ENCODE measurements at places on chromosomes 7 and 10. TPM values are rescaled to one million over a fixed set of nuclear protein-coding genes. Genes with fewer than 3 reads are reported as not detected.
A peak's percentile ranks its signal among the peaks of the same experiment; 100 is the strongest.

DNA sequence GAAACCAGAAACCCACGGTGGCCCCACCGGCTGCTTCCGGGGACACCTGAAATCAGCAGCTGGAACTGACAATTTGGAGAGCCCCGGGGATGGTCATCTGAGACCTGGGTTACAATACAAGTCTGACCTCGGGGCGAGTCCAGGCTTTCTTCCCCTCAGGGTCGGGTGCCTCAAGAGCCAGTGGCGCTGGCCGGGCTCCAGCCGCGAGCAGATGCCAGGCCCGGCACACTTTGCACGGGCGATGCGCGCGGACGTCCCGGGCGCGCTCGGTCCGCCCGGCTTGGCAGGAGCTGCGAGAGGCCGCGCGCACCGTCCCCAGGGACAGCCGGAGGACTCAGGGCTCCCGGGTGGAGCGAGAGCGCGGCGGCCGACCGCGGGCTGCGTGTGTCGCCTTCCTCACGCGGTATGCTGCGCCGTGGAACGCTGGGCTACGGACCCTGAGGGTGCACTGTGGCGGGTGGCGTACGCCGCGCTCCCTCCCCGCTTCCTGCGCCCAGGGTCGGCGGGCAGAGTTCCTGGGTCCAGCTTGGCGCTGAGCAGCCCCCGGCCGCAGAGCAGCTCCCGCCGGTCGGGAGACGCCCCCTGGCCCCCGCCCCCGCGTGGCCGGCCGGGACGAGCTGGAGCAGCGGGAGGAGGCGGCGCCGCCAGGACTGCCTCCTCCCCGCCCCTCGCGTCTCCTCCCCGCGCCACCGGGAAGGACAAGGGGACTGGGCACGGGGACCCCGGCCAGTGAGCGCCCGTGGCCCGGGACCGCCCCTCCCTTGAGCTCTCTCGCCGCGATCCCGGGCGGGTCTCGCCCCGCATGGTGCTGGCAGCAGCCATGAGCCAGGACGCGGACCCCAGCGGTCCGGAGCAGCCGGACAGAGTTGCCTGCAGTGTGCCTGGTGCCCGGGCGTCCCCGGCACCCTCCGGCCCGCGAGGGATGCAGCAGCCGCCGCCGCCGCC is at the start of gene RBM20:
Gene RBM20 (plus strand): TSS at position 684 of the 945 bp plus-strand sequence. CDS start 119 bp downstream, at position 803.
- H3K4me3 ChIP-seq, result peak within 1 kb of the TSS; percentile 77
- no peak within 1 kb of the TSS for H3K27ac ChIP-seq
- DNase-seq, result no peak
- H3K4me1 ChIP-seq, result peaks cover 8% of the 10 kb centered on the region
- no peaks in the 10 kb centered on the region for H3K36me3 ChIP-seq

DNA sequence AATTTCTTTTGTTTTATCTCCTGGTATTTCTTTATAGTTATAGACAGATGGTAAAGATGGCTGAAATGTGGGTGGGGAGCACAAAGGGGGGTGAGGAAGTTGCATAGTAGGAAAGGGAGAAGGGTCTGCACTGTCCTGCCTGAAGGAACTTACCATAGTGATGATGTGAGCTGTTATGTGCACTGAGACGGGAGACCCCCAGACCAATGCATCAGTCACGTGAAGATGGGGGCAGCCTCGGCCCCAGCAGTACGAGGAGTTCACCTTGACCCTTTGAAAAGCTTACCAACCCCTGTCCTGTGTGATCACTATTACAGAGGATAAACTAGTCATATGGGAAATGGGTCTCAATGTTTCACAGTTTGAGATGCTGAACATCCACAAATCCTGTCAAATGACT is 316.3 kb downstream of the TNS3 start:
- H3K27me3 ChIP-seq, result no peaks in the 10 kb centered on the region
- no peaks in the 10 kb centered on the region for H3K4me1 ChIP-seq
- H3K27ac ChIP-seq, result no peak overlapping the region
- DNase-seq, result no peak
- H3K4me3 ChIP-seq, result no peak overlapping the region

- no peaks in the 10 kb centered on the region for H3K4me1 ChIP-seq
- no peaks in the 10 kb centered on the region for H3K36me3 ChIP-seq
- H3K27me3 ChIP-seq, result no peaks in the 10 kb centered on the region
- no peak overlapping the region for H3K4me3 ChIP-seq
- no peak overlapping the region for H3K27ac ChIP-seq
Observed at GRCh38 chr7:100768784-100769183, 35.4 kb downstream of the ZAN start.

- no peak for DNase-seq
- H3K4me1 ChIP-seq, result no peaks in the 10 kb centered on the region
- H3K27ac ChIP-seq, result no peak overlapping the region
- H3K27me3 ChIP-seq, result no peaks in the 10 kb centered on the region
- no peaks in the 10 kb centered on the region for H3K36me3 ChIP-seq
Observed at GRCh38 chr10:81898518-81898917, 23.5 kb downstream of the NRG3 start.

- no peak for DNase-seq
- no peaks in the 10 kb centered on the region for H3K36me3 ChIP-seq
- H3K4me3 ChIP-seq, result no peak overlapping the region
- H3K4me1 ChIP-seq, result no peaks in the 10 kb centered on the region
Observed at GRCh38 chr10:62502995-62503613, 128.9 kb downstream of the ZNF365 start.

- H3K27me3 ChIP-seq, result no peaks in the 10 kb centered on the region
- H3K4me3 ChIP-seq, result no peak overlapping the region
- DNase-seq, result no peak
- no peak overlapping the region for H3K27ac ChIP-seq
Observed at GRCh38 chr10:35140727-35141126, 14.1 kb downstream of the CREM start.

- H3K36me3 ChIP-seq, result no peaks in the 10 kb centered on the region
- H3K27me3 ChIP-seq, result no peaks in the 10 kb centered on the region
- H3K27ac ChIP-seq, result no peak overlapping the region
- no peaks in the 10 kb centered on the region for H3K4me1 ChIP-seq
Observed at GRCh38 chr10:88332503-88333247, 250.4 kb downstream of the RNLS start.

- H3K36me3 ChIP-seq, result no peaks in the 10 kb centered on the region
- no peaks in the 10 kb centered on the region for H3K27me3 ChIP-seq
- DNase-seq, result no peak
- no peaks in the 10 kb centered on the region for H3K4me1 ChIP-seq
- no peak overlapping the region for H3K27ac ChIP-seq
Observed at GRCh38 chr10:48768144-48768766, 83.6 kb downstream of the WDFY4 start.

DNA sequence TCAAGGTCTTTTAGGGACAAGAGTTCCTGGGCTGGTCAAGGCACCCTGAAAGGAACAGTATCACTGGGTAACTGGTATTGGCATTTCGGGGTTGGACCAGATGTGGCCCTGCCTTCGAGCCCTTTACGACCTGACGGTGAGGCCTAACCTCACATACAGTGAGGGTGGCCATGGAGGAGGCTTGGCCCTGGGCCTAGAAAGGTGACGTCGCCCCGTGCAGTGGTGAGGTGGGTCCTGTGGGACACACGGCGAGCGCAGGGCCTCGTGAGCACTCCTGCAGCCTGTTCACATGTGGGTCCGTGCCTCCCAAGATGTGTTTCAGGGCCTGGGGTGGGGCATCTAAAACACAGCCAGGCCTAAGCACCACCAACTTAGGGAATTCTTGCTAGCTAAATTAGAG is 36.1 kb downstream of the CRHR2 start:
- H3K4me3 ChIP-seq, result no peak overlapping the region
- no peak for DNase-seq
- H3K36me3 ChIP-seq, result no peaks in the 10 kb centered on the region
- H3K4me1 ChIP-seq, result no peaks in the 10 kb centered on the region

- H3K27me3 ChIP-seq, result no peaks in the 10 kb centered on the region
- no peak for DNase-seq
- H3K4me1 ChIP-seq, result no peaks in the 10 kb centered on the region
- no peaks in the 10 kb centered on the region for H3K36me3 ChIP-seq
Observed at GRCh38 chr7:105849122-105849855, 27.1 kb downstream of the ATXN7L1 start.

DNA sequence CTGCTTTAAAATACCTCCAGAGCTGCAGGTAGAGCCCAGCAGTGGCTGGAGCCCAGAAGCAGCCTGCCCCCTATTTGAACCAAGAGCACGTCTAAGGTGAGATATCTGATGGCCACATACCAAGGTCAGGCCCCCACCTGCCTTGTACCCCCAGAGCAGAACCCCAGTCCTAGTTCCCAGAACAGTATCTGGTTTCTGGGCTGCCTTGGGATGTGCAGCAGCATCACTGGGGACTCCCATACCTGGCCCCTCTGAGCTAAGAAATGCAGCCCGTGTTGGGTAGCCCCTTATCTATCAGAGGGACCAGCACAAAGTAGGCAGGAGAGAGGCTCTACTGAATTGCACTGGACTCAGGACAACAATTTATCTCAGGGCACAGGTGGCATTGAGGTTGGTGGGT is 8.9 kb downstream of the SFTPD start:
- H3K27ac ChIP-seq, result no peak overlapping the region
- no peak for DNase-seq
- no peaks in the 10 kb centered on the region for H3K36me3 ChIP-seq
- H3K4me3 ChIP-seq, result no peak overlapping the region

DNA sequence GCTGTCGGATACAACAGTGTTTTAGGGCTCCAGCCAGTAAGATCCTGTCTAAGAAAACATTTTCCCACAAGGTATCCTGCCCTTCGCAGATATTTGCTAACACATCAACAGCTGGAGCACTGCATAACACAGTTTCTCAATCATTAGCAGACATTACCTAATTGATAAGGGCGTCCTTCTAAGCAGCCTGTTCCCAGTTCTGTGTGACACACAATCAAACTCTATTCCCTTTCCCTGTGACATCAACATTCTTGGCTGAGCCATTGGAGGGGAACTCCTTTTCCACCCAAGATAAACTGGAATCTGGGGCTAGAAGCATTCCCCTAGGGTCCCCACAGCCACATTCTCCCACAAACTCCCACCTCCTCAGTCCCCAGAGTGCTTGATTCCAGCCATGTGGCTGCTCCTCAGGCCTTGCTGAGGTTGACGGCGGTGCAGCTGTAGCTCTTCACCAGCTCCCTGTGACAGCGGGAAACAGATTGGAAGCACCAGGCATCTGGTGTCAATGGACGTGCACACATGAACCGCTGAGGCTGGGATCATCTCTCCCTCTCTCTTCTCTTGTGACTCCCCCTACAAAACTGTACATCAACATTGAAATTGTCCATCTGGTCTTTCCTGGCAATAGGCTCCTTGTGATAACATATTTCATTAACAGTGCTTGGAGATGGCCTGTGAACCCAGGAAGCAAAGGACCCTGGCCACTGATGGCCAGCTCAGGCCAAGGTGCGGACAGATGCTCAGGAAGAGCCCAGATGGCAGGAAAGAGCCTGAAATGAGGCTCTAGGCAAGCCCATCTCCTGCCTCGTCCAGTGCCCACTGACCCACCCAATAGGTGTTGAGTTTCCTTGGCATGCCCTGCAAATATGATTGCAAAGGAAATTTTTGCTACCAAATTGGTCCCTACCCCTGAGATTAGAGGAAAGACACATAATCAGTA is 131.1 kb upstream of the TBX20 start:
- H3K27me3 ChIP-seq, result no peaks in the 10 kb centered on the region
- H3K4me1 ChIP-seq, result no peaks in the 10 kb centered on the region
- no peak for DNase-seq
- H3K27ac ChIP-seq, result no peak overlapping the region
- no peak overlapping the region for H3K4me3 ChIP-seq
- H3K36me3 ChIP-seq, result no peaks in the 10 kb centered on the region

DNA sequence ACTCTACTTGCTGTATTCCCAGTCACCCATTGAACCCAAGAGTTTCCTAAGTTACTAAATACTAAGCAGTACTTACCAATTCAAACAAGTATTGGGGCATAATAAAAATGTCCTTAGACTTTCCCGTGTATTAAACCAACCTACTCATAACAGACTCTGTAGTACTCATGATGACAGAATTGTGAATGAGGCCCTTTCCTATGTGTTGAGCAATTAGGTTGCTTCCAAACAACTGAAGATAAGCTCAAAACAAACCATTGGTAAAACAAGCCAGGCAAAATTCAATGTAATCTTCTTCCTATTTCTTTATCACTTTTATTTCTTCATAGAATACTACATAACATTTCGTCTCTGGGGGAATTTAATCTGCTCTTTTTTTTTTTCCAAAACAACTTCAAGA is 106.5 kb upstream of the ANK3 start:
- H3K27me3 ChIP-seq, result no peaks in the 10 kb centered on the region
- H3K4me3 ChIP-seq, result no peak overlapping the region
- no peak overlapping the region for H3K27ac ChIP-seq

DNA sequence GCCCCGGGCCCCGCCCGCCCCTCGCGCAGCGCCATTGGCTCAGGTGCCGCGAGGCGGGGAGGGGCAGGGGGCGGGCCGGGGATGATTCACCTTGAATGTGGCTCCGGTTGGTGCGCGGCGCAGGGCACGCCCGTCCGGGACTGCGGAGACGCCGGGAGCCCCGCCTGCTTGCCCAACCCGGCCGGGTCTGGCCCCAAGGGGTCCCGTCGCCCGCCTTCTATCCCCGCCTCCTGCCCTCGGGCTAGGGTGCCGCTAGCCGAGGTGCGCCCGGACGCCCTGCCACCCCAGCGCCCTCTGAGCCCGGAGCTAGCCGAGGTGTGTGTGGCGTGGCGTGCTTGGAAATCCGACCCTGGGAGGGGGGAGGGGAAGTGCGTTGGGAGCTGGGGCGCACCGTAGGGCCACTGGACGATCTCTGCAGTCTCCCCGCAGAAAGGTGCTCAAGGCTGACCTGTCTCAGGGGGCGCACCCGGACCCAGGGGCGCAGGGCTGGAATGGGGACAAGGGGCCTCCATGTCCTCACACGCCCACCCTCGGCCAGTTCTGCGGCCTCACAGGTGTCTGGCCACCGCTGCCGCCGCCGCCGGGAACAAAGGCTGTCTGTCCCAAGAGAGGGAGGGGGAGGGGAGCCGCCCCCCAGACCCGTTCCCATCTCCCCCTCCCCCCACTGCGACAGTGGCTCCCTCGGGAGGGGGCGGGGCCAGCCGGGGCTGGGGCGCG is 168.9 kb downstream of the NRF1 start:
- peaks cover 16% of the 10 kb centered on the region for H3K4me1 ChIP-seq
- H3K27ac ChIP-seq, result peak overlapping the region; percentile 72
- peak overlapping the region; percentile 73 for H3K4me3 ChIP-seq

DNA sequence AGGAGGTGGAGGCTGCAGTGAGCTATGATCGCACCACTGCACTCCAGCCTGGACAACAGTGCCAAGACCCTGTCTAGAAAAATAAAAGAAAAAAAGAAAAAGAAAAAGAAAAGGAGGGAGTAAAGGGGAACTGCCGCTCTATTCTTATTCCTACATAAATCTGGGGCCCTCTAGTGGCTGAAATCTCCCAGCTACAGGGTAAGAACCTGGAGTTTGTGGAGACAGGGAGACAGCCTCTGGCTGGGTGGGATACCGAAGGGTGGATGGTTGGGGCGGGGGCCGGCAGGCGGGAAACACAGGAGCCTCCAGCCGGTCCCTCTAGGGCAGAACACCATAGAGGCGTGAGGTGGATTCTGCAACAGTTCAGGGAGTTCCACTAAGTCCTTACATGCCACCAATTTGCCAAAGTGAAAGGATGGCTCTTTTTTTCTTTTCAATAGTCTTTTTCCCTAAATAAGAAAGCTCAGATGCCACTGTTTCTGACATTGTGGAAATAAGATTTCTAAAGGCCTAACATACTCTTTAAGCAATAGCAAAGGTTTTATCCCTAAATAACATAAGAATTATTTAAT is 117.3 kb downstream of the SVIL start:
- no peak overlapping the region for H3K4me3 ChIP-seq
- H3K27me3 ChIP-seq, result no peaks in the 10 kb centered on the region
- H3K36me3 ChIP-seq, result no peaks in the 10 kb centered on the region
- H3K4me1 ChIP-seq, result no peaks in the 10 kb centered on the region

The AS3MT gene
- 3.7 TPM for total RNA-seq

The HOXA11 gene
- not detected for total RNA-seq

The PANK1 gene
- 5.1 TPM for total RNA-seq

The ZPBP gene
- not detected for total RNA-seq

The RPEL1 gene
- total RNA-seq, result 0.33 TPM

The ACTL6B gene
- not detected for total RNA-seq

The TAC1 gene
- 2.8 TPM for total RNA-seq

The OPALIN gene
- total RNA-seq, result not detected

The HTR5A gene
- not detected for total RNA-seq

The SFMBT2 gene
- 3.5 TPM for total RNA-seq
